IMR-90 (cell line): ENCODE measurements at places on chromosomes 3 and 15. TPM values are rescaled to one million over a fixed set of nuclear protein-coding genes. Genes with fewer than 3 reads are reported as not detected.

The RASL12 gene
- 0.19 and 0.22 TPM in 2 replicates for polyA plus RNA-seq

GRCh38 chr3:131082871-131083863 lies 56.5 kb downstream of the NEK11 start:
- H3K36me3 ChIP-seq: no peaks in the 10 kb centered on the region
- H3K27ac ChIP-seq: no peak overlapping the region
- no peaks in the 10 kb centered on the region for H3K27me3 ChIP-seq
- H3K4me1 ChIP-seq: no peaks in the 10 kb centered on the region
- no peak overlapping the region for H3K4me3 ChIP-seq
- no peak for DNase-seq

The ACAD9 gene
- polyA plus RNA-seq: 40.8 and 41.3 TPM in 2 replicates

The QTRT2 gene
- polyA plus RNA-seq: 5.1 and 7.3 TPM in 2 replicates

The GPR149 gene
- not detected in 2 replicates for polyA plus RNA-seq

DNA sequence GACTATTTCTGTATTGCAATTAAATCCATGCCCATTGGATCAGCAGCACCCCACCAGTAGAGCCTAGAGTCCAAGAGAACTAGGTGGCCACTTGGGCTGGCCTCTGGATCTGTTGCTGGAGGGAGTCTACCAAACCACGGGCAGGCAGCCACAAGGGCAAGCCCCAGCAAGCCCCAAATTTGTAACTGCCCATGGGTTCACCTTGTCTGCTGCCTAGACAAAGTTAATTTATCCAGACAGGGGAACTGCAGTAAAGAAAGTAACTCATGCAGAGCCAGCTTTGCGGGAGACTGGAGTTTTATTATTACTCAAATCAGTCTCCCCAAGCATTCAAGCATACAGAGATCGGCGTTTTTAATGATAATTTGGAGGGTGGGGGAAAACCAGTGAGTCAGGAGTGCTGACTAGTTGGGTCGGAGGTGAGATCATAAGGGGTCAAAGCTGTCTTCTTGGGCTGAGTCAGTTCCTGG lies 74.0 kb upstream of the TERB2 start:
- no peak for DNase-seq
- no peaks in the 10 kb centered on the region for H3K36me3 ChIP-seq
- no peaks in the 10 kb centered on the region for H3K27me3 ChIP-seq
- H3K4me3 ChIP-seq: no peak overlapping the region
- no peaks in the 10 kb centered on the region for H3K4me1 ChIP-seq
- H3K27ac ChIP-seq: no peak overlapping the region

DNA sequence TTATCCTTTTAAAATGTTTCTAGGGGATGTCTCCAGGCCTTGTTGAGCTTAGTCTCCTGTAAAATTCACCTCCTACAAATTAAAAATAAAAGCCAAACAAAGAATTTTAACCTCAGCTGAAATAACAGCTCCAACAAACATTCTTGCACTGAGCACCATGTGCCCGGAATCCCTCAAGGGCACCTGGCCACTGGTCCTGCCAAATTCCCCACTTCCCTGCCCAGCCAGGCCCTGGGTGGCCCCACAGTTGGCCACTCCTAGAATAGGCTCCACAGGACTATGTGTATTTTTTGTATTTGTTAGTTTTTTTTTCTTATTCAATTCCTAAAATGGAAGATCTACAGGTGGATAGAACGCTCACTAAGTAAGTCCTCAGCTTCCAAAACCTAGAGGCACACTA lies 33.1 kb upstream of the PLA2G4E start:
- no peak overlapping the region for H3K27ac ChIP-seq
- no peak overlapping the region for H3K4me3 ChIP-seq
- no peaks in the 10 kb centered on the region for H3K4me1 ChIP-seq
- H3K36me3 ChIP-seq: no peaks in the 10 kb centered on the region
- peaks cover 62% of the 10 kb centered on the region for H3K27me3 ChIP-seq
- DNase-seq: no peak

- no peak overlapping the region for H3K27ac ChIP-seq
- no peak for DNase-seq
- H3K36me3 ChIP-seq: peaks cover 16% of the 10 kb centered on the region
- no peaks in the 10 kb centered on the region for H3K27me3 ChIP-seq
Measured at GRCh38 chr15:77239882-77240608, 169.1 kb upstream of the TSPAN3 start.

DNA sequence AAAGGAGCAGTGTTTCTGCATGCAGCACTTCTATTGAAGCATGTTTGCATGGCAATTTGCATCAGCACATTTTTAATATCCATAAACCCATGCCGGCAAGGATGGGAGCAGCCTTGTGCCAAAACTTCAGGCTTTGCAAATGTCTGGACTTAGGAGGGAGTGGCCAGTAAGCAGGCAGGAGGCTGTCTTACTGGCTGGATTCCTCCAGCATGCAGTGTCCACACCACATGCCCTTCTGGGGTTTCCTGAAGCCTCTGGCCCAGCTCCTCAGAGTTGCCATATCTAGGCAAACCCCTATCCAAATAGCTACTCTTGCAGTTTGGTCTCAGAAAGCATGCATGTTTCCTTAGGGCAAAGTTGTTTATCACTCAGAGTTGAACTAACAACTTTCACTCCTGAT lies 139.1 kb upstream of the MRPS22 start:
- H3K27ac ChIP-seq: no peak overlapping the region
- peak; percentile 50 for DNase-seq
- no peaks in the 10 kb centered on the region for H3K4me1 ChIP-seq
- H3K27me3 ChIP-seq: peaks cover 1% of the 10 kb centered on the region
- no peaks in the 10 kb centered on the region for H3K36me3 ChIP-seq

- peak overlapping the region; percentile 22; the same call in 1 of the 2 replicates for H3K27ac ChIP-seq
- peak; percentile 8 for DNase-seq
- peak overlapping the region; percentile 89 for H3K4me3 ChIP-seq
Measured at GRCh38 chr3:20185331-20185678, 701 bp downstream of the SGO1 start.

The IL5RA gene
- polyA plus RNA-seq: not detected in 2 replicates

GRCh38 chr3:148924562-148924961 lies 59.5 kb downstream of the CPA3 start:
- H3K4me1 ChIP-seq: no peaks in the 10 kb centered on the region; the same call in 1 of the 2 replicates
- H3K4me3 ChIP-seq: no peak overlapping the region
- no peaks in the 10 kb centered on the region for H3K27me3 ChIP-seq
- no peak overlapping the region for H3K27ac ChIP-seq
- peak; percentile 71 for DNase-seq

- H3K27me3 ChIP-seq: peaks cover 4% of the 10 kb centered on the region; the same call in 1 of the 2 replicates
- H3K36me3 ChIP-seq: no peaks in the 10 kb centered on the region
- peak overlapping the region; percentile 65 for H3K27ac ChIP-seq
- DNase-seq: peak; percentile 83
- no peak overlapping the region for H3K4me3 ChIP-seq
Measured at GRCh38 chr3:119630128-119630879, 30.1 kb downstream of the POPDC2 start.

The RTP4 gene
- not detected in 2 replicates for polyA plus RNA-seq

GRCh38 chr3:47482366-47482765 lies 6.6 kb upstream of the SCAP start:
- no peak overlapping the region for H3K27ac ChIP-seq
- H3K4me3 ChIP-seq: no peak overlapping the region
- H3K4me1 ChIP-seq: 0 out of 2 replicates have a peak, but pooled peaks cover 1% of the 10 kb centered on the region
- DNase-seq: no peak
- no peaks in the 10 kb centered on the region for H3K27me3 ChIP-seq
- no peaks in the 10 kb centered on the region for H3K36me3 ChIP-seq

DNA sequence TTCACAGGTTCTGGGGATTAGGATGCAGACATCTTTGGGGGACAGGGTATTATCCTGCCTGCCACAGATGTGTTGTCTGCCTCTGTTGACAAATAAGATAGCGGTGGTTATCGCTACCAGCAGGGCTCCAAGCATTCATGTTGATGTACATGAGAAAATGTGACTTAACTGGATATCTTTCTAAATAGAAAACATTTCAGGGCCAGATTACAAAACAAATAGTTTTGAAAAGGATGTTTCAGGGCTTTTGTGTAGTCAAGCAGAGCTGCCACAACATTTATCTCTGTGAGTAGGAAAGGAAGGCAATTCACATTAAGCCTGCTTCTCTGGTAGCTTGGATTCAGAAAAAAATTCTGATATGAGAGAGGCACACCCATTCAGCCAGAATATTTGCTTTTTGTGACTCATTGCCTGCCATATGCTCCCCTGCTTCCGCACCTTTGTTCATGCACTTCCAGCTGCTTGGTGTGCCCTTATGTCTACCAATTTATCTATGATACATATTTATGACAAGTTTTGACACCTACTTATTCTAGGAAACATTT lies 22.8 kb downstream of the PLS1 start:
- no peak for DNase-seq
- H3K36me3 ChIP-seq: no peaks in the 10 kb centered on the region
- no peaks in the 10 kb centered on the region for H3K4me1 ChIP-seq
- no peak overlapping the region for H3K27ac ChIP-seq
- H3K27me3 ChIP-seq: no peaks in the 10 kb centered on the region; the same call in 1 of the 2 replicates

GRCh38 chr3:72543246-72543645 lies 305.0 kb downstream of the SHQ1 start:
- no peak for DNase-seq
- H3K4me3 ChIP-seq: no peak overlapping the region
- H3K27me3 ChIP-seq: peaks cover 14% of the 10 kb centered on the region
- no peak overlapping the region for H3K27ac ChIP-seq

The MYRIP gene
- not detected in 2 replicates for polyA plus RNA-seq

The ZDHHC19 gene
- polyA plus RNA-seq: 0.09 TPM in 1 of 2 replicates, not detected in the other

DNA sequence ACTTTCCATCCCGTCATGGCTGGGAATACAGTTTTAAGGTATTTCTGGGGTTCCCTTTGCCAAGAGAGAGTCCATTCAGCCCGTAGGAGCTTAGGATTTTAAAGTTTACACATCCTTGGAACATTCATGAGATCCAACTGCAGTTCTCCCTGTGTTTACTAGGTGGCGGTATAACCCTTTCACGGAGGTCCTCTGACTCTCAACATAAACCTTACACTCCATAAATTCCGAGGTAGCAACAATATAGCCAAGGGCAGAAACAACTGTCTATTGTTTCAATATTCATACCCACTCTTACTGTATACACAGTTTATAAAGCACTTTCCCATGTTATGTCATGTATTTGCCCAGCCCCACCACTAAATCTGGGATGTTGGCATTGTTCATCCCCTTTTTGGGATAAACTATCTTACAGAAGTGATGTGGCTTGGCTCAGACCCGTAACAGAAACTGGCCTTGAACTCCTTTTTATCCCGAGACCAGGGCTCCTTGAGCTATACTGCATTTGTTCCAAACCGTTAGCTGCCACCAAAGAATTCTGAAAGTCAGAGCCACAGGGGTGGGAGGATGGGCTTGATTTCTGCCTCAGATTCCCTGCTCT lies 69.2 kb upstream of the COL6A5 start:
- DNase-seq: peak; percentile 61
- H3K4me1 ChIP-seq: no peaks in the 10 kb centered on the region
- no peak overlapping the region for H3K4me3 ChIP-seq
- H3K36me3 ChIP-seq: no peaks in the 10 kb centered on the region
- H3K27me3 ChIP-seq: no peaks in the 10 kb centered on the region
- no peak overlapping the region for H3K27ac ChIP-seq

DNA sequence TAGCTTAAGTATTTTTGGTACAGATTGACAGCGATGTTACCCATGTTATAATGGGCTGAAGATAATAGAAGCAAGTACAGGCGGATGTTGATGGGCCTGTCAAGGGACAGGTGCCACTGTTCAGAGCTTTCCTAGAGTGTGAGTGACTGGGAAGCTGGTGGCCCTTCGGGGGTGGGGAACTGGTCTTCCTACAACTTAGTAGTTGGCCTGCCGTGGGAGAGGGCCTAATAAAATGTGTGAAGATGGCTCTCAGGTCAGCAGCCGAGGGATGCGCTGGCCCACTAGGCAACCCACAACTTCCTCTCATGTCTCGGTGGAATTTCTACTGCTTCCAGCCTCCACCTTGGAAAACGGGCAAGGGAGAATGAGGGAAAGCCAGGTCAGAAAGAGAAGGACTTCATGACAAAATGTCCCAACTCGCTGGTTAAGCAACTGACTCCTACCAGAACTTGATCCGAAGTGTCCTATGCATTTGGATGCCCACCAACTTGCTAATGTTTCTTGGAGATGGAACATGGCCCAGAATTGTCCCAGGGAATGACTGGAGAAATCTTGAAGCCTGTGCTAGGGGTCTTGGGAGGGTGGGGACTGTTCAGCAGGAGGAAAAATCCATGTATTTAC lies 1.4 kb downstream of the GYG1 start:
- DNase-seq: no peak
- no peak overlapping the region for H3K27ac ChIP-seq
- peaks cover 14% of the 10 kb centered on the region for H3K36me3 ChIP-seq

The ISLR gene
- 0.79 and 1.0 TPM in 2 replicates for polyA plus RNA-seq

The SPTSSB gene
- polyA plus RNA-seq: not detected in 2 replicates

The POPDC2 gene
- 0.29 and 0.32 TPM in 2 replicates for polyA plus RNA-seq

GRCh38 chr15:40486066-40486770 lies 15.4 kb downstream of the CHST14 start:
- no peaks in the 10 kb centered on the region for H3K36me3 ChIP-seq
- no peak overlapping the region for H3K4me3 ChIP-seq
- peaks cover 12% of the 10 kb centered on the region for H3K27me3 ChIP-seq
- no peaks in the 10 kb centered on the region for H3K4me1 ChIP-seq
- no peak for DNase-seq
- H3K27ac ChIP-seq: no peak overlapping the region

The AGTR1 gene
- 2.1 and 2.2 TPM in 2 replicates for polyA plus RNA-seq

DNA sequence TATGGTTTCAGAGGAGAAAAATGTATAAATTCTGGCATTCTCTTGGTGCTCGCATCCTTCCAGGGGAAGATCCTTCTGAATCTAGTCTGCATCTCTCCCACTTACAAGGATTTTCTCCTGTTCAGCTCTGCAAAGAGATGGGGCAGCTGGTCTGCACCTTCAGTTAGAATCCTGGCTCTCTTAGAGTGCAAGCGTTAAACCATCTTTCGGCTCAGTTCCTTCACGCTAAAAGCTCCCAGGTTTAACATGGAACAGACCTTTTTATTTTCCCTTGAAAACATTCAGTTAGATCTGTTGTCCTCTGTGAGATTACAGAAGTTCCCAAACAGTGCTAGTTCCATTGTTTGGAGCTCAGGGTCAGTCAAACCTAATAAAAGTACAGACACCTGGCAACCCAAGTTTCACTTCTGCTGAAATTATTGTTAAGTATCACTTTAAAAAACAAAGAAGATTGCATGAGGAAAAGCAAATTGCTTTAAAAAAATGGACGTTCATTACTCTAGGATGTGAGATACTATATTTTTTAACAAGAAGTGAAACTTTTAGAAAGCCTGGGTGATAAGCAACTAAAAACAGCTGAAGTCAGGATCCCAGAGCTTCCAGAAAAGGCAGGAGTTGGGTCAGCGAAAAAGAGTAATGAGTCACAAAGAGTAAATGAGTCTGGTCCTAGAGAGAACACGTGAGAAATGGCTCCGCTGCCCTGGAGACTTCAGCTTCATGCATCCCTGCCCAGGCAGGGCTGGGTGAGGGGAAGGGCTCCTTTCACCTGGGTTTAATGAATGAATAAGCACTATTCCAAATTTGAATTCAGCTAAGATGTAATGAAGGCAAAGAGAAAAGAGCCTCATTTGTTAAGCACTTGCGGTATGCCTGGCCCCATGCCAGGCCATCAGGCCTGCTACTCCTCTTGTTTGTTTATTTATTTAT lies 63.3 kb downstream of the ABTB1 start:
- H3K27ac ChIP-seq: peak overlapping the region; percentile 60
- H3K4me3 ChIP-seq: no peak overlapping the region
- no peaks in the 10 kb centered on the region for H3K36me3 ChIP-seq
- no peaks in the 10 kb centered on the region for H3K27me3 ChIP-seq
- H3K4me1 ChIP-seq: peaks cover 25% of the 10 kb centered on the region
- DNase-seq: peak; percentile 86

The SERINC4 gene
- 0.09 TPM in 1 of 2 replicates, not detected in the other for polyA plus RNA-seq

The ZNF502 gene
- polyA plus RNA-seq: 1.5 and 2.1 TPM in 2 replicates
